ENCODE measurements at places on chromosomes 12 and 14.
A peak's percentile ranks its signal among the peaks of the same experiment; 100 is the strongest.

DNA sequence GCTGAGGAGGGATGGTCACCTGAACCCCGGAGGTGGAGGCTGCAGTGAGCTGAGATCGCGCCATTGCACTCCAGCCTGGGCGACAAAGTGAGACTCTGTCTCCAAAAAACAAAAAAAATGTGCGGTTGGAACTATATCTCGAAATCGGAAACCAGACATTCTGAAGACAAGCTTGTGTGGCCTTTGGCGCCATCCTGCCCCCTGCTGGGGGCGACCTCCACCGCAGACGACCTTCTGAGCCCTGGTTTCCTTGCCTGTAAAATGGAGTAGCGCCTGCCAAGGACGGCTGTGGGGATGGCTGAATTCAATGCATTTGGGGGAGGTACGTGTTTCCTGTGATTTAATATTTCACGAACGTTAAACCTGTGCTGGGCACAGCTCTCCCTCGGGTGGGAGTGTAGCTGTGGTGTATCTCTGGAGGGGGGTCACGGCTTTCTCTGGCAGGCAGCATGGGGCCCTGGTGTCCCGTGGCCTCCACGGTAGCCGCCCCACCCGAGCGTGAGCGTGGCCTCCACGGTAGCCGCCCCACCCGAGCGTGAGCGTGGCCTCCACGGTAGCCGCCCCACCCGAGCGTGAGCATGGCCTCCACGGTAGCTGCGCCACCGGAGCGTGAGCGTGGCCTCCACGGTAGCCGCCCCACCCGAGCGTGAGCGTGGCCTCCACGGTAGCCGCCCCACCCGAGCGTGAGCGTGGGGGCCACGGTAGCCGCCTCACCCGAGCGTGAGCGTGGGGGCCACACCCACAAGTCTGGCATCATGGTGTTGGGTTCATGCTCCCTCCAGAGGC is 55.3 kb downstream of the LRCOL1 start:
- no peak for DNase-seq

- no peak for DNase-seq
Observed at GRCh38 chr14:41393512-41393911, 213.2 kb upstream of the LRFN5 start.

GRCh38 chr12:105418821-105419291 is 88.4 kb downstream of the C12orf75 start:
- no peak for DNase-seq

DNA sequence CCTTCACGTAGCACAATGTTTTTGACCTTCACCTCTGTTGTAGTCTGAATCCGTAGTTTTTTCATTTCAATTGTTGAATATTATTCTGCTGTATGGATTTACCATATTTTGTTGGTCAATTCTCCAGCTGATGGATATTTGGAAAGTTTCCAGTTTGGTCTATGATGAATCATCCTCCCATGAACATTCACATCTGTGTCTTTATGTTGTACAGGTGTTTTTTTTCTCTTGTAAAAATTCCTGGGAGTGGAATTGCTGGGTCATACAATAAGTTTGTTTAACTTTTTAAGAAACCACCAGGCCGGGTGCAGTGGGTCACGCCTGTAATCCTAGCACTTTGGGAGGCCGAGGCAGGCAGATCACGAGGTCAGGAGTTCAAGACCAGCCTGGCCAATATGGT is 36.7 kb upstream of the GNG2 start:
- no peak for DNase-seq

DNA sequence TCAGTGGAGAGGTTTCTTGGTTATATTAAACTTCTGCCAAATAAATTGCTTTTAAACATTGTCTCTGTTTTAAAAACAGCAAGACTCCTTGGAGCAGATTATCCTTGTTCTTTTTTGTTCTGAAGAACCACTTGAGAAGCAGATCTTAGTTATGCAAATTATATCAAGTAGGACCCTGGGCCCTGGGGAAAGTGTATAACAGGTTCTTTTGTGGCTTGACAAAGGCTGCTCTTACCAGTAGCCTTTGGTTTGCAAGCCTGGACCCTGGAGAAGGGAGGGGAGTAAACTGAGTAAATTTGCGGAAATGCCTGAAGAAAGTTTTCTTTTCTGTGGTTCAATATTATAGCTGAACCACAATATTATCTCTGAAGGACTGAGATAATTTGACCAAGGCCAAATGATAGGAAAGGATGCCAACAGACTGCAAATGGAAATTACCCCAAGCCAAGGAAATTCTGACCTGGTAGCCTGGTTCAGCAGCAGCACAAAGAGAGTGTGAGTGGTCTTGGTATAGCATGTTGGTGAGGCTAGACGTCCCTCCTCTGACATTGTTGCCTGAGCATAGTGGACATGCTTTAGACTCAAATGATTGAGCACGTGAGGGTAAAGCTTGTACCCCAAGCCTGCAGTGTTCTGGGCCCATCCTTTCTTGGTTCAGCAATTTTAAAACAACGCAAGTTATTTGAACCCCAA is 30.4 kb upstream of the SIX1 start:
- no peak for DNase-seq

- DNase-seq, result no peak
Observed at GRCh38 chr12:47805417-47805816, 14.3 kb downstream of the HDAC7 start.

DNA sequence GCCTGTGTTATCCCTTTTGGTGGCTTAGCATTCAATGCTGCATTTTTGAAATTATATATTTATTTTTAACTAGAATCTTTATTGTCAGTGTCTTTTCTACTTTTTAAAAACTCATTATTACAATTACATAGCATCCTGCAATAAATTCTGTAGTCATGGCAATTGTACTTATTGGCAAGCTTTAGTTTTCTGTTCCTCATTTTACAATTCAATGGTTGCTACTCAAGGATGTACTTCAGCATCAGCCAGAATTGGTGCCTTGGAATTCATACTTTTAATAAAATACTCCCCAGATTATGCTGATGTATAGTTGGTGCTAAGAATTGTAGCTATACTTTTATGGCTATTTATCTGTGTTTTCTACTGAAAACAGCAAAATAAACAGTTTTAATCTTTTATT is 1756.8 kb upstream of the SEL1L start:
- no peak for DNase-seq

DNA sequence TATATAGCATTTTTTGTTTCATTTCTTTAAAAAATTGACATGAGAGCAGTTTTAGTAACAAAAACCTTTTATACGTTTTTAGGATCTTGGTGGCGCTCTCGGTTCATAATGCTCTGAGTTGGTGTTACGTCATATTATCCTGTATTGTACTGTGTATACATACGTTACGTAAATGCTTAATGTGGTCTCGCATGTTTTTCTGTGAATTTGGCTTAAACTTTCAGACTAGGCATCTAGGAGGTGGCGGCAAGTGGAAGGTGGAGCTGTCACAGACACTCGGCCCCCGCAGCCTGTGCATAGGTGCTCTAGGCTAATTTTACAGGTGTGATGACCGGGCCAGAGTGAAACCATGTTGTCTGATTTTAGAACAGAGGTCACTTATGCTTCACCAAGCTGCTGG is 60.0 kb downstream of the PPP2R5C start:
- peak; percentile 6 for DNase-seq

GRCh38 chr12:5689773-5690172 is 255.3 kb downstream of the ANO2 start:
- DNase-seq, result no peak

DNA sequence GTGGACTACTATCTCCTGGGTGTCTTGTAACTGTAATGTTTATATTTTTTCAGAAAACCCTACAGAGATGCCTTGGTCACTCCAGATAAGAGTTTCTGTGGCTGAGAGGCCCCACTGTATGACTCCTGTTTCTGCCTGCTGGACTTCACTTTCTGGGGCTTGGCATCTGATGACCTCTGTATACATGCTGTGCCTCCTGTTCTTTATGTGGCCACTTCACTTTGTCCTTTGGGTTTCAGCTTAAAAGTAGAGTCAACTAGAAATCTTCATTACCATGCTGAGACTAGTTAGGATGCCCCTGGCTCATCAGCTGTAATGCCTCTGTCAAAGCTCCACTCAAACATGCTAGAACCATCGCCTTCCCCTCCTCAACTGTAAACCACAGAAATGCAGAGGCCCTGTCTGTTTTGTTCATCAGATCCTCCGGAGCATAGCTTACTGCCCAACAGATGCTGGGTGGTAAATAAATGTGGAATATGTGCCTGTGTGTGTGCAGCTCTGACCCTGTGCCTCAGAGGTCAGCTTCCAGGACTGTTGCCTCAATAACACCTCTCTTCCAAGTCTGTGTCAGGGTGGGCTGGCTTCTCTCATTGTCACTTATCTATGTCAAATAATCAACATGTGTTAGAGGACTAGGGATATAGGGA is 25.5 kb downstream of the ZNF664 start:
- DNase-seq, result no peak

- no peak for DNase-seq
Observed at GRCh38 chr14:61581955-61582615, 113.2 kb upstream of the HIF1A start.

GRCh38 chr12:59839514-59839913 is 243.7 kb downstream of the SLC16A7 start:
- DNase-seq, result no peak

GRCh38 chr12:115541891-115542421 is 735.5 kb downstream of the MED13L start:
- no peak for DNase-seq

- peak; percentile 19 for DNase-seq
Observed at GRCh38 chr12:93413064-93413463, 28.7 kb downstream of the UBE2N start.

DNA sequence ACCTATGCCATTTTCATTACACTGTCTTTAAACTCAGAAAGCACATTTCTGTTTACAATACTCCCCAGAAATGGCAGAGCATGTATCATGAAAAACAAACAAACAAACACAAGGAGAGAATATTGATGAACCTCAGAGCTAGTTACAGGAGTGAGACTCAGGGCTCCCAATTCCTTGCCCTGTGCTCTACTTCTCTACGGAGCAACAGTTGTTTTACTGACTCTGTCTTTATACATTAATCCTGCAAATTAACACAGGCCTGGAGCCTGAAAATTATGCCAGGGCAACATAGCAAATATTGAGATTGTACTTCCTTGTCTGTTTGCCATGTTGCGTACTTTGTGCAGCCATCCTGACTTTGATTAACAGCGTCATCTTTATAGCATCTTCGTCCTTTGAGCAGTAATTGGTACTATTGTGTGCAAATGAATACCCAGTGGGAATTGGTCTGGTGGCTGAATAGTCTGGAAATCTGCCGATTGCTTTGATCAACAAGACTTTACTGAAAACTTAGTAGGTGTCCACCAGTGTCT is 15.2 kb upstream of the AKAP6 start:
- no peak for DNase-seq

GRCh38 chr12:12506496-12506890 is 56.2 kb downstream of the DUSP16 start:
- DNase-seq, result no peak

DNA sequence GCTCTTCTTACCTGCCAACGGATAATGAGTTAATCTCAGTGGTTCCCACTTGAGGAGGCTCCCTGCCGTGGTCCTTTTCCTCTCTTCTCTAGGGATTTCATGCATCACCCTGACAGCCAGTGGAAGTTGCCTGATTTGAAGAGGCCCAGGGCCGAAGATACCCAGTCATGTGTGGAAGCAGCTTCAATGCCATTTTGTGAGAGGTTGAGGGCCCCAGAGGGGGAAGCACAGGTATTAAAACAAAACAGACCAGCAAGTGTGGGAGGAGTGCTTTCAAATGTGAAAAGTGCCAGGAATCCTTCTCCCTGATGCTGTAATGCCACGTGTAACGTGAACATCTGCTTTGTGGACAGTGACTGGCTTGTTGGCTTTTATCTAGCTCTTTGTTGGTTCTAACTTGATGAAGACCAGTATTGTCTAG is 1.5 kb downstream of the TCP11L2 start:
- DNase-seq, result no peak

- no peak for DNase-seq
Observed at GRCh38 chr12:67390273-67390672, 121.1 kb downstream of the CAND1 start.

- no peak for DNase-seq
Observed at GRCh38 chr12:108782971-108783370, 51.7 kb upstream of the CORO1C start.

GRCh38 chr12:132873724-132874123 is 13.7 kb downstream of the CHFR start:
- no peak for DNase-seq

DNA sequence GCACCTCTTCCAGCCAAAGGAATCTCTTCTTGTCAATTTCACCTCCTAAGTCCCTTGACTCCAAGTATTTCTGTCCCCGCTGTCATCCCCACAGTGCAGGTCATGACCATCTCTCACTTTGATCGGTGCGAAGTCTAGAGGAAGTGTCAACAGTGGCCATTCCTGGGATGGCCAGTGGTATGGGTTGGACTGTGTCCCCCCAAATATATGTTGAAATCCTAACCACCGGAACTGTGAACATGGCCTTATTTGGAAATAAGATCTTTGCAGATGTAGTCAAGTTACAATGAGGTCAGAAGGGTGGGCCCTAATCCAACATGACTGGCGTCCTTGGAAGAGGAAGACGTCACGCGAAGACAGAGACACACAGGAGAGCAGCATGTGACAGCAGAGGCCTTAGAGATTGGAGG is 155.9 kb upstream of the PRMT8 start:
- no peak for DNase-seq

DNA sequence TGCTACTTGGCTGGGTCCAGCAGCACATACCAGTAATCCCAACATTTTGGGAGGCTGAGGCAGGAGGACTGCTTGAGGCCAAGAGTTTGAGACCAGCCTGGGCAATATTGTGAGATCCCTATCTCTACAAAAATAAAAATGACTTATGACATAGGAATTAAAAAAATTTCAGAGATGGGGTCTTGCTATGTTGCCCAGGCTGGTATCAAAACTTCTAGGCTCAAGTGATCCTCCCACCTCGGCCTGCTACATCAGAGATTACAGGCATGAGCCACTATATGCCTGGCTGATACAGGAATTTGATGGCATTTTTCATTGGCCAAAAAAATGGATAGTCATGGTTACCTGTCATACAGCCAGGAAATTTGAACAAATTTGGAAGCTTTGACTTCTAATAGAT is 54.6 kb downstream of the ZC3H14 start:
- no peak for DNase-seq

GRCh38 chr12:65924716-65925115 is 100.4 kb downstream of the HMGA2 start:
- no peak for DNase-seq

GRCh38 chr12:12976366-12976765 is 23.7 kb downstream of the HEBP1 start:
- DNase-seq, result peak; percentile 82

DNA sequence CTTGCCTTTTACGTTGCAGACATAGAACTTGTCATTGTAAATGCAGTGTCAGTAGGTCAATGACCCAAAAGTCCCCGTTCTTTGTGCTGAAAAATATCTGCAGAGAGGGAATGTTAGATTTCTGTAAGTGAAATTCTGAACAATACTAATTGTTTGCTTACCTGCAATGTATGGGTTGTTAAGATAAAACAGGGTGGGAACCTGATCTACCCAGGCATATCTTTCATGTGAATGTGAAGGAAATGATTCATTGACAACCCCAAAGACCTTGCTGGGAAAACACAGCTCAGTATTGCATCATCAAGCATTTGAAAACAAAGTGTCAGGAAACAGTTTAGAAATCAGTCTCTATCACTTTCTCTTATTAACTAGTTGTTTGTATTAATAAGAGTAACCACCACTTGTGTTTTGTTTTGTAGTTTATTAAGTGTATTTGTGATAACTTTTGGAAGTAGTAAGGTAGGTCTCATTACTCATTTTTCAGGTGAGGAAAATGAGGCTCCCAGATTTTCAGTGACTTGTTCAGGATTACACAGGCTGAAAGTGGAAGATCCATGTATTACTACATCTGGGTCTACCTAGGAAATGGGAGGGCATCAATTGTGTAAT is 57.9 kb upstream of the SLC38A2 start:
- peak; percentile 71 for DNase-seq
